Iris pigment epithelial cell (primary cell): ENCODE measurements at places on chromosomes 16 and 17.

DNA sequence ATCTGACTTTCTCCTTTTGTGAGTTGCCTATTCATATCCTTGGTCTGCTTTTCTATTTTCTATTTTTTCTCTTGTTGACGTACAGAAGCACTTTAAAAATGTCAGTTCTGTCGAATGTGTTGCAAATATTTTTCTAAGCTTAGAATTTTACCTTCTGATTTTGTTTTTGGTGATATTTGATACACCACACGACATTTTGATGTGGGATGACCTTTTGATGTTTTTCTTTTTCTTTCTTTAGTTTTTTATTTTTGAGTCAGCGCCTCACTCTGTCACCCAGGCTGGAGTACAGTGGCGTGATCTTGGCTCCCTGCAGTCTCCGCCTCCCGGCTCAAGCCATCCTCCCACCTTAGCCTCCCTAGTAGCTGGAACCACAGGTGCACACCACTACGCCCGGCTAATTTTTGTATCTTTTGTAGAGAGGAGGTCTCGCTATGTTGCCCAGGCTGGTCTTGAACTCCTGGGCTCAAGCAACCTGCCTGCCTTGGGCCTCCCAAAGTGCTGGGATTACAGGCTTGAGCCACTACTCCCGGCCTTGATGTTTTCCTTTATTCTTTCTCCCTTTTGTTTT, 39.6 kb downstream of the WSB1 start:
- no peak for DNase-seq

DNA sequence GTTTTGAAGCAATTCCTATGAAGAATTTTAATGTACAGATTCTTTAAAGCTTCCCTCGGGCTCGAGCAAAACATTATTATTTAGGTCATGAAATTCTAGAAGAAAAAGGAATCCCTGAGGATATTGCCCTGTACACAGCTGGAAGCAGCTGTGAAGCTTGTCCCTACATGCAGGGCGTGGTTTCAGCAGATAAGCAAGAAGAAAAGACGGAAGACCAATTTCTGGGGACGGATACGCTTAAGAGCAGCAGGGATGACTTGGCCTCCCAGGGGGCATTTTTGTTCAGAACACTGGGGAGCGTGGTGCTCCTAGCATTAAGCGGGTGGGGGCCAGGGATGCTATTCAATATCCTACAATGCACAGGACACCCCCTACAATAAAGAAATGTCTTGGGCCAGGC, 34.3 kb downstream of the LITAF start:
- DNase-seq = no peak

DNA sequence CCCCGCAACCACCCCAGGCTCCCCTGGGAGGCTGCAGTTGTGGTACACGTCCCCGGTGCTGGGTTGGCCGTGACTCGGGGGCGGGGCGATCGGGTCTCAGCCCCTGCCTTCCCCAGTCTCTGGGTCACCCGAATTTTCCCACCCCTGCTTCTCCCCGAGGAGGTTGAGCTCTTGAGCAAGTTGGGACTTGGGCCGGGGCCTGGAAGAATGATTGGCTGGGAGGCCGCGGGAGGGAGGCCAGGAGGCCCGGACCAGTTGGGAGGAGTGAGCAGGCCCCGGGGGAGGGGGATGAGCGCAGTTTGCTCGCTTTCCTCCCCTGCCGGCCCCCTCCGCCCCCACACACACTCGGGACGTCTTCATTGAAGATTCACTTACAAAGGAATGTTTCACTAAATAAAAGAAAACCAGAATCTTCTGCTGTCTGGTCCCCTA, 4.5 kb upstream of the HEXIM1 start:
- DNase-seq = peak; percentile 90

DNA sequence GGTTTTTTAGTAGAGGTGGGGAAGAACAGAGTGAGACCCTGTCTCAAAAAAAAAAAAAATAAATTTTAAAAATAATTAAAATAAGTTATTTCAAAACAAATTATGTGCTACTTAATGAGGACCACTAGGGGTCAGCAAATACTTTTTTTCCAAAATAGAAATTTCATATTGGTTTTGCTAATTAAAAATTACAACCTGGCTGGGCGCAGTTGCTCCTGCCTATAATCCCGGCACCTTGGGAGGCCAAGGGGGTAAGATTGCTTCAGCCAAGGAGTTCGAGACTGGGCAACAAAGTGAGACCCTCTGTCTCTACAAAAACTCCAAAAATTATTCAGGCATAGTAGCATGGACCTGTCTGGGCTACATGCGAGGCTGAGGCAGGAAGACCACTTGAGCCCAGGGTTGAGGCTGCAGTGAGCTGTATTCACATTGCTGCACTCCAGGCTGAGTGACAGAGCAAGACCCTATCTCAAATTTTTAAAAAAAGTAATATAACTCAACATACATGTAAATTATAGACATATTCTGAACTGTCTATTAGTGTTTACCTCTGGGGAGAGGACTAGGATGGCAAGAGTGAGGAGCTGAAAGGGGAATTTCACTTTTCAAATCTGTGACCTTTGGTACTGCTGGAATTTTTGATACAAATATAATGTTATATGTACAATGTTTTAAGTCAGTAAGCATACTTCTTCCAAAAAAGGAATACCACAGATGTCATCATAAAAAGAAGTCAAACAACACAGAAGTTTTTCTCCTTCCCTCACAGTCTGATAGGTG, 8.1 kb downstream of the MEIOB start:
- DNase-seq = peak; percentile 23

DNA sequence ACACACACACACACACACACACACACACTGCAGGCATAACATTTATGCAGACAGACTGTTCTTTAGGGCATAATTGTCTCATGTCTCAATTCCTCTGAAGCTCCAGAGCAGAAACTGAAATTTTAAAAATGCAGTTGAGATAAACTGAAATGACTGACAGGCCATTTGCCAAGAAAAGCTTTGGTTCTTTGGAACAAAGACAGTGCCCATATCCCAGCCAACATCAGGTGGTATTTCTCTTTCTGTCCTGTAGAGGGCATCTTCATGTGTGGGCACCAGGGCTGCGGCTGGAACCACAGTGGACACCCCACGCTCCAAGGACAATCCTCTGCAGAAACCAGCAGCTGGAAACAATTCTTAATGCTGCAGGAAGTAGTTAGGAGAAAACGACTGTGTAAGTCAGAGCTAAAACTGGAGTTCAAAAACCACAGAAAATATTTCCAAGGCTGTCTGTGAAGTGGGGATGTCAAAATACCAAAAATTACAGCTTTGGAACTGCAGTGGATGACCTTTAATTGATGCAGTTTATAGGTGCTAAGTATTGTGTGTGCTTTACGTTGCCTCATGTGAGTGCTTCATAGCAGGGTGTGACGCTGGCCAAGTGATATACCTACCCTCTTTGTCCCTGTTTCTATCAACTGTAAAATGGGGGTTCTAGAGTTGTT, 10.6 kb upstream of the MEFV start:
- peak; percentile 47 for DNase-seq

DNA sequence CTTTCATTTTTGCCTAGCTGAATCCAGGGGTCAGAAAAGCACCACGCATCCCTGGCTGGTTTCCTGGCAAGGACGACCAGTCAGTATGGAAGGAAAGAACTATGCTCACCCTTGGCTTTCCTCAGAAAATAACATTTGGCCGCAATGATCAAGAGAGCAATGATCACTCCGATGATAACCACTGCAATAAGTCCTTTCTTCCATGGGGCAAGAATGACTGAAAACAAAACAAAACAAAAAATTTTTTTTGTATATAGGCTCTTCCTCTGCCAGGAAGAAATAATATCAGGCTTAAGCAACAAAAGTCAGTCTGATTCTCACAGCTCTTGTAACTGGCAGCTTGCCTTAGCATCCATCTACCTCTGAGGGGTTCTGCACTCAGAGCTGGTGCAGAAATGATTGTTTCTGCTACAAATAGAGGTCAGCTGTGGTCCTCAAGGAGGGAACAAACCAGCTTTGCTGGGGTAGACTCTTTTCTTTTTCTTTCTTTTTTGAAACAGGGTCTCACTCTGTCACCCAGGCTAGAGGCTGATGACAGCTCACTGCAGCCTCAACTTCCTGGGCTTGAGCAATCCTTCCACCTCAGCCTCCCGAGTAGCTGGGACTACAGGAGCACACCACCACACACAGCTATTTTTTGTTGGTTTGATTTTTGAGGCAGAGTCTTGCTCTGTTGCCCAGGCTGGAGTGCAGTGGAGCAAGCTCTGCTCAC, 35.7 kb downstream of the PECAM1 start:
- peak; percentile 76 for DNase-seq

DNA sequence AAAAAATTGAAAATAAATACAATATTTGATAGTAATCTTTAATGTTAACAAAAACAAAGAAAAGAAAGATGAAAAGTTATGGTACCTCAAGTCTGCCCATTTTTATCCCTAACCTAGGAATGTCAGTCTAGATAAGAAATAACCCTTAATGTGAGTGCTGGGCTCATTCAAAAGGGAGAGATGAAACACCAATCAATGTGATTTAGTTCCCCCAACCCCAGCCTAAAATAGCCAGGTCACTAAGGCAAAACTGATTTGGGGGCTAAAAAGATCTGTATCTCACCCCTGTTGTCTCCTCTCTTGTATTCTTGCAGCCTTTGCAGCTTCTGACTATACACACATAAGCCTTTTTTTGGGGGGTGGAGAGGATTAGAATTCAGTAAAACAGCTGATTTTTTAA, 3.2 kb upstream of the IGF2BP1 start:
- DNase-seq = no peak

GRCh38 chr16:72400257-72401083, 228.5 kb upstream of the PMFBP1 start:
- DNase-seq = peak; percentile 58

- DNase-seq = no peak
These were observed 7.7 kb upstream of the STH start for GRCh38 chr17:45991341-45991740.

DNA sequence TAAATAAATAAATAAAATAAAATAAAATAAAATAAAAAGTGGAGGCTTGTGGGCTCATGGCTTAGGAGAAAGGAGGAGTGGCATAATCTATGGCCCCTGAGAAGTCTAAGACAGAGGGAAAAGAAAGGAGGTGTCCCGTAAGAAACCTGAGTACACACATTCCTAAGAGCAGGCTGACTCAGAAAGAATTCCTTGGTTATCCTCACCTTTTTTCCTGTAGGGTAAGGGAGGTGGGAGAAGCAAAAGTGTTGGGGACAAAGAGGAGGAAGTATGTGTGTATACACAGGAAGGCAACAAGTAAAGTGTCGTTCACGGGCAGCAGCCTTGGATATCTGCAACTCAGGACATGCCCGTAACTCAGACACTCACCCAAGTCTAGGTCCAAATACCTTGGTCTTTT, 29.3 kb downstream of the MARF1 start:
- DNase-seq = no peak

GRCh38 chr16:83958137-83958845, 5.3 kb downstream of the OSGIN1 start:
- peak; percentile 35 for DNase-seq

DNA sequence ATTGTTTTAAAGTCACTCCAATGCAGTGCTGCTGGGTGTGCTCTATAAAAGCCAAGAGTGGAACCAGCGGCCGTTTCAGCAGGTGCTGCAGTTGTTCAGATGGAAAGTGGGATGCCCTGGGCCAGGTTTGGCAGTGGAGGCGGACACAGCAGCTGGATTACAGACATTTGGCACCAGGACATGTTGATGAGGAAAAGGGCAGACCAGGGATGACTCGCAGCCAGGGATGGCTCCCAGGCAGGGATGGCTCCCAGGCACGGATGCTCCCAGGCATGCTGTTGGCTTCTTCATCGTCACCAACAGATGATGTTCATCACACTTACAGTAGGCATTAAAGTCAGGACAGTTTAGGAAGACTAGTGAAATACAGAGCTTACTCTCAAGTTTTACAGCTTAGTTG, 10.0 kb downstream of the GAN start:
- DNase-seq = no peak

DNA sequence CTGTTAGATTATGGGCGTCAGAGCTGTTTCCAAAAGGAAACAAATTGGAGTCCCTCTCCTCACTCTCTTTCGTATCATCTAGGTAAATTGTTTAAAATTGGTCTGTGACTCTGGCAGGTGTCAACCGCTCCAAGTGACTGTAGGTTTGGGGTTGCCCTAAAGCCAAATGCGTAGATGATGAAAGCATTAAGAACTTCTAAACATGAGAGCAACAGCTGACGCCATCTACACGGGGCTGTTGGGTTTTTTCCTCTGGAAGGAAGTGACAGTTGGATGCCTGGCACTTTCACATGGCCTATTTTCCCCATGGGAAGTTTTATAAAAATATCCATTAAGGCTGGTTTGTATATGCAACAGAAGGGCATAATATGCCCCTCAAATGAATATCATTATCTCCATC, 215.7 kb upstream of the CACNG5 start:
- no peak for DNase-seq

DNA sequence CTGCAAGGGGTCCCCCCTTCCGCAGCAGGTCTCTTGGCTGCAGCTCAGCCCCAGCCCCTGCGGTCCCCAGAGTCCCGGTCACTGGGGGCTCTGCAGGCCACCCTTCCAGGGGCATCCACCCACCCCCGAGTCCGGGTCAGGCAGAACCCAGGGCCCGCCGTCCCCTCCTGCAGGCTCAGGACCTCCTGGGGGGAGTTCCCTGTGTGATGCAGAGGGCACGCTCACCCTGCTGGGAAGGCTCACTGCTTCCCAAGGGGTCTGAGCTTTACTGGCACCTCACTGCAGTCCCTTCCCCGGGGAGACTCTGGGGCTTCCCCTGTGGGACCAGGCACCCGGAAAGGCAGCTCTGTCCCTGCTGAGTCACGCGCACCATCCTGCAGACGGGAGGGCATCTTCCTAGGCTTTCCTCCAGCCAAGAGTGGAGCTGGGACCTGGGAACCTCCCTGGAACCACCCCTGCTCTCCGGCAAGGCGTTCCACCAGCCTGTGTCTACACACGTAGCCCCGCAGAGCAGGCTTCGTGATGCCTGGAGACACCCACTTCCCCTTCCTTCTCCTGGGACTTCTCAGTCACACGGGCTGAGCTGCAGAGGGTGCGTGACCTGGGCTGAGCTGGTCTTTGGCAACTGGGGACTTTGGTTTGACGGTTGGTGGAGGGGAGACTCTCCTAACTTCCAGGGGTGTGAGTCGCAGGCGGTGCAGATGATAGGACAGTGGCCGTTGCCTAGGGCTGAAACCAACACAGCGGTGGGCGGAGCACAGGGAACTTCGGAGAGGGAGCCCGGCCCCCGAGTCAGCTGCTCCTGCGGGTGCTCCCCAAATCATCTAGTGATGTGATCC, 23.4 kb downstream of the SLC25A10 start:
- DNase-seq = no peak

- no peak for DNase-seq
These were observed 2.1 kb upstream of the DNASE1L2 start for GRCh38 chr16:2233872-2234812.

DNA sequence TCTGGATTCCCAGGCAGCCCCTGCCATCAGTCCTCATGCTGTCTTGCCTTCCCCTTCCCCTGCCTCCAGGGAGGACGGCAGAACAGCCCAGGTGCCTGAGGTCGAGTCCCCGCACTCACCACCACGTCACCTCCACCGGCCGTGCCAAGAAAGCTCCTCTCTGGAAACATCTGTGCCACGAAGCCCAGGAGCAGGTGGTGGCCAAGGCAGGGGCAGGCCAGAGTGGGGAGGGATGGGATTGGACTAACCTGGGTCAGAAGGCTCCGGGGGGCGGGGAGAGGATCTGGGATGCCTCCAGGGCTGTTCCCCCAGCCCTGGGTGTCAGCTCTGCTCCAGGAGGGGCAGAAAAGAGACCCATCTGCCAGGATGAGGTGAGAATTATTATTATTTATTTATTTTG, 7.4 kb upstream of the DPEP1 start:
- DNase-seq = no peak
